Stomach (tissue), 19 donors: ENCODE measurements at places on chromosomes 6 and 20.
A peak's percentile ranks its signal among the peaks of the same experiment; 100 is the strongest.

DNA sequence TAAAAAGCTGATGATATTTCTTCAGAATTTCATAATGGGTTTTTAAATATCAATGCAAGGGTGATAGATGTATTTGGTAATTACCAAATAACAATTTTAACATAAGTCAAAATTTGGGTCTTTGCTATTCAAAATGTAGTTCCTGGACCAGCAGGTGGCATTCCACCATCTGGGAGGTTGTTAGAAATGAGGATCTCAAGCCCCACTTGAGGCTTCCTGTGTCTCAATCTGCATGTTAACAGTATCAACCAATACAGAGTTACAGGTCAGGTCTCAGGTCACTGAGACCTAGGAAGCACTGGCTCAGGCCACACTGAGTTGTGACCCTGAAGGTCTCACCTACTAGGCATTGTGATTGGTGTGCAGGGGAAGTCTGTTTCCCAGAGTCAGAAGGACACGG lies 57.2 kb upstream of the MTRF1L start:
- no peak for DNase-seq

GRCh38 chr20:63895202-63895951 lies 451 bp downstream of the DNAJC5 start:
- peak; percentile 22 for DNase-seq

- no peak for DNase-seq
These were observed 130.1 kb downstream of the CDH4 start for GRCh38 chr20:61382194-61382593.

- peak; percentile 57 for DNase-seq
These were observed 58.8 kb downstream of the REV3L start for GRCh38 chr6:111423960-111424846.

DNA sequence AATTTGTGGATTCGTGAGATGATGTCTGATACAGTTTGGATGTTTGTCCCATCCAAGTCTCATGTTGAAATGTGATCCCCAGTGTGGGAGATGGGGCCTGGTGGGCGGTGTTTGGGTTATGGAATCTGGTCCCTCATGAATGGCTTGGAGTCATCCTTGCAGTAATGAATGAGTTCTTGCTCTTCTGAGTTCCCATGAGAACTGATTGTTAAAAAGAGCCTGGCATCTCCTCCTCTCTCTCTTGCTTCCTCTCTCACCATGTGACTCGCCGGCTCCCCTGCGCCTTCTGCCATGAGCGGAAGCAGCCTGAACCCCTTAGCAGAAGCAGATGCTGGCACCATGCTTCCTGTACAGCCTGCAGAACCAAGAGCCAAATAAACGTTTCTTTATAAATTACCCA lies 30.5 kb upstream of the RPP40 start:
- peak; percentile 20 for DNase-seq

DNA sequence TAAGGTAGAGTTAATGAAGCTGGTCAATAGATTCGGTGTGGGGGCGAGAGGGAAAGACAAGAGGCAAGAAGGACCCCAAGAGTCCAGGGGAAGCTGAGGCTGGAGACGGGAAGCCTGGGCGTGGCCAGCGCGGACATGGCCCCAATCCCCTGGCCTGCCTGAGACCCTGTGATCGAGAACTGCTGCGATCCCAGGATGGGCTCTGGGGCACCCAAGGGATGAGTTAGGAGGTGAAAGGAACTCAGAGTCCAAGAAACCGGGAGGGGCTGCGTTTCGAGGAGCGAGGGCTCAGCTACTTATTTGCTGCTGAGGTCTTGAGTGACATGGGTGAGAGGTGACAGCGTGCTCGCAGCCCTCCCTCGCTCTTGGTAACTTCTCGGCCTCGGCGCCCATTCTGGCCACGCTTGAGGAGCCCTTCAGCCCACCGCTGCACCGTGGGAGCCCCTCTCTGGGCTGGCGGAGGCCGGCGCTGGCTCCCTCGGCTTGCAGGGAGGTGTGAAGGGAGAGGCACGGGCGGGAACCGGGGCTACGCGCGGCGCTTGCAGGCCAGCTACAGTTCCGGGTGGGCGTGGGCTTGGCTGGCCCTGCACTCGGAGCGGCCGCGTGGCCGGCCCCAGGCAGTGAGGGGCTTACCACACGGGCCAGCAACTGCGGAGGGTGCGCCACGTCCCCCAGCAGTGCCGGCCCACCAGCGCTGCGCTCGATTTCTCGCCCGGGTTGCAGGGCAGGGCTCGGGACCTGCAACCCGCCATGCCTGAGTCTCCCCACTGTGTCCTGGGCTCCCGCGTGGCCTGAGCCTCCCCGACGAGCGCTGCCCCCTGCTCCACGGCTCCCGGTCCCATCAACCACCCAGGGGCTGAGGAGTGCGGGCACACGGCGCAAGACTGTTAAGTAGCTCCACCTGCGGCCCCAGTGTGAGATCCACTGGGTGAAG lies 58.2 kb downstream of the IRF4 start:
- no peak for DNase-seq

GRCh38 chr6:106060167-106060566 lies 26.0 kb upstream of the PRDM1 start:
- no peak for DNase-seq

GRCh38 chr6:114650891-114651290 lies 308.1 kb upstream of the HS3ST5 start:
- DNase-seq, result no peak

- DNase-seq, result no peak
These were observed 184.2 kb upstream of the MAN1A1 start for GRCh38 chr6:119533603-119534279.

- no peak for DNase-seq
These were observed 29.2 kb upstream of the BTN3A2 start for GRCh38 chr6:26335631-26336323.

- DNase-seq, result peak; percentile 39
These were observed 150.5 kb upstream of the PRSS16 start for GRCh38 chr6:27096834-27097511.

DNA sequence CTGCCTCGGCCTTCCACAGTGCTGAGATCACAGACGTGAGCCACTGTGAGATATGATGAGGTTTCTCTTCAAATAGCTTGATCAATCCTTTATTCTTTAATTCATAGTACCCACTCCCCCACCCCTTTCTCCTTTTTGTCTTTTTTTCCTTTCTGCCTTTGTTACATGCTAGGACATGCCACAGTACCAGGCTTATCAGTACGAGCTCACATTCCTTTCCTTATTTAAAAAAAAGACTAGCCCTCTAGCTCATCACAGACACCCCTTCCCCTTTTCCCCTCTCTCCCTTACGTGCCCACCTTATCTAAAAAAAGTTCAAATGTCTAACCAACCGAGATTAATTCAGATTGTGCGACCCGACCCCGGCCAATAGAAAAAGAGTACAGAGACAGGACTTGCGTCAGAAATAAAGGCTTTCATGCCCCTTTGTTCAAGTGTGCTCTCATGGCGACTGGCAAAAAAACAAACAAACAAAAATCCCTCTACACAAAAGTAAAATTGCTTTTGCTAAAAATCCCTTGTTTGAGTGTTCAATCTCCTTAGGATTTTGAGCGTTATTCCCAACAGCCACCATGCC lies 49.2 kb downstream of the MRAP2 start:
- no peak for DNase-seq

DNA sequence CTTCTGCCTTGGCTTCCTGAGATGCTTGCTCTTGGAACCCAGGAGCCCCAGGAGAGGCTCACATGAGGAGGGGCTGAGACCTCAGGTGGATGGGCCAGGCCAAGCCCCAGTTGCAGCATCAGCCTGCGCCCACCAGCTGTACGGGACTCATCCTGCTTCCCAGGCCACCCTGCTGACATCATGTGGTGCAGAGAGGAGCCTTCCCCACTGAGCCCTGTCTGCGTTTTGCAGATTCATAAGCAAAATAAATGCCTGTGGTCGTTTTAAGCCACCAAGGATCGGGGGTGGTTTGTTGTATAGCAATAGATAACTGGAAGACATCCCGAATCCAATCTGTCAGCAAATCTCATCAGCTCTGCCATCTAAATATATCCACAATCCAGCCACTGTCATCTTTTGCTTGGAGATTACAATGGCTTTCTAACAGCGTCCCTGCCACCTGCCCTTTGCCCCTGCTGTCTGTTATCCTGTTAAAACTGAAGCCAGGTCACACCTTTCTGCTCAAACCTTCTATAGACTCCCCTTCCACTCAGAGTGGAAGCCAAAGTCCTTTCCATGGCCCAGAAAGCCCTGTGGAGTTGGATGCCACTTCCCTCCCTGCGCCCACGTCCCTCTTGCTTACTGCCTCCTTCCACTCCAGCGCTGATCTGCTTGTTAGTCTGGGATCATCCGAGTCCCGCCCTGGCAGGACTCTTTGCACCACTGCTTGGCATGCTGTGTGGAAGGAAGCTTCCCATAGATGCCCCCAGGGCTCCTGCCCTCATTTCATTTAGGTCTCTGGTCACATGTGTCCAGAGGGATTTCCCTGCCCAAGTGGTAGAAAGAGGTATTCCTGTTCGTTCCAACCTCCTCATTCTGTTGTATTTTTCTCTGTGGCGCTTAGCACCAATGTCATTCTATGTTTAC lies 24.0 kb upstream of the MLN start:
- DNase-seq, result no peak

DNA sequence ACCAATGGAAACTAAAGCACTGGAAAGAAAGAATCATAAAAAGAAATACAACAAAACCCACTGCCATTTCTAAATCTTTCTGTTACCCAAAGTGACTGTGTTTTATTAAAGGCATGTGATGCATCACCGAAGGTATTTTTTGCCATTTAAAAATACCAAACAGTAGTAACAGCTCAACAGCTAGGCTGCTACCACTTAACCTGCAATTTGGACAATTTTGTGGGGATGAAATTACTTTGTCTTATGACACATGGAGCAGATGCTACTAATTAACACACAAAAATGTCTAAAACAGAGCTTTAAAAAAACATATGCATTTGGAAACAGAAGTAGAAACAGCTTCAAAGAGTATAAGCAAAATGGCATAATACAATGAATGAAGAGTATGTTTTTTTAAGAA lies 97.4 kb downstream of the ATXN1 start:
- no peak for DNase-seq

DNA sequence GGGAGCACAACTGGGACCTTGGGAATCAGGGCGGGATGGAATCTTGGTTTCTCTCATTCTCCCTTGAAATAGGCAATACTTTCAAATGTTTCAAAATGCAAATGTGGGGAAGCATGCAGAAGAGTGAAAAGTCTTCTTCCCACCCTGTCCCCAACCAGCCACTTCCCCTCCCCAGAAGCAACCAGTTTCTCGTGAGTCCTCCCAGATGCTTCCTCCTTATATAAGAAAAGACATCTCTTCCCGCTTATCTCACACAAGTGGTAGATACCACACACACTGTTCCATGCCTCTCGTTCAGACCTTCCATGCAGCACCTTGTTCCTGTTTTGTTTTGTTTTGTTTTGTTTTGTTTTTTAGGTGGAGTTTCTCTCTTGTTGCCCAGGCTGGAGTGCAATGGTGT lies 25.1 kb downstream of the HCK start:
- no peak for DNase-seq

GRCh38 chr6:123956492-123957139 lies 153.0 kb downstream of the NKAIN2 start:
- no peak for DNase-seq

- peak; percentile 69 for DNase-seq
These were observed 6.2 kb downstream of the CST11 start for GRCh38 chr20:23446505-23446904.

DNA sequence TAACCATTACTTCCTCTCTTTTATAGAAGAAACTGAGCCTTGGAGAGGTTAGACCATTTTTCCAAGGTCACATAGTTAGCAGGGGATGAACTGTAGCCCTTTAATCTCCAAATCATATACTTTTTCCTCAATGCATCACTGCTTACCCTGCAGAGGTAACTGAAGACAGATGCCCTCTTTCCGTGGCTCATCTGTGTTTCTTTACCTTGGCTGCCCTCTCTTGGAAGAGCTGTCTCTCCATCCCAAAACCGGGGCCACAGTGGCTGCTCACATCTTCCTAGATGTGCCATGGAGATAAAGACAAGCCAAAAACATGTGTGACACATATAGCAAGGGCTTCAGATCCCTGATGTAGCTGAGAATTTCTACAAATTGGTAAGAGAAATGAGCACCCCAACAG lies 581 bp upstream of the ALDH8A1 start:
- no peak for DNase-seq

DNA sequence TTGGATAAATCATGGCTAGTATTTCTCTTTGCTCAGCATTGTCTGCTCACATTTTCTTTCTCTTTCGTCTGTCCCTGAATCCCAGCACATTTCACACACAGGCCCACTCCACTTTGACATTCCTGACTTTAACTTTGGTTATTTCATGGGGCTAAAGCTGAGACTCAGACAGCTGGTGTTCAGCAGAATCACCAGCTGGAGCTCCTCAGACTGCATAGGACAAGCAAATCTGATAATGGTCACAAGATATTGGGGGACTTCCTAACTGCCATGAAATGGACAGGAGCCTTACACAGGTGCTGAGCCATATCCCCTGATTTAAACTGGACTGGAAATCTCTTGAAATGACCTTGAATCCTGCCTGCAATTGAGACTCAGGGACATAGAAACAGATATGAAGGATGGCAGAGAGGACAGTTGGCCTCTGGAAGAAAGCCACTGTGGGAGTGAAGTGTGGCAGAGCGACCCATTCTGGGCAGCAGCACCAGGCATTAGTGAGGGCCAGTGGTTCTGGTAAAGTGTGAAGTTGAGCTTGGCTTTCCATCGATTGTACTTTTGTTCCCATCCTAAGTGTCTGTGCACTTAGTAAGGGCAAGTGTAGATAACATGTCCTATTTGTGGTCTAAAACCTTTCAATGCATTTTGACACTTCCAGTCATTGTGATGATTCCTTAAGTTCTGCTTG lies 10.0 kb upstream of the IFNGR1 start:
- DNase-seq, result no peak
